ENCODE measurements at places on chromosomes 12 and 14.
A peak's percentile ranks its signal among the peaks of the same experiment; 100 is the strongest.

GRCh38 chr14:68239988-68240771 is 420.6 kb downstream of the RAD51B start:
- no peak for DNase-seq

DNA sequence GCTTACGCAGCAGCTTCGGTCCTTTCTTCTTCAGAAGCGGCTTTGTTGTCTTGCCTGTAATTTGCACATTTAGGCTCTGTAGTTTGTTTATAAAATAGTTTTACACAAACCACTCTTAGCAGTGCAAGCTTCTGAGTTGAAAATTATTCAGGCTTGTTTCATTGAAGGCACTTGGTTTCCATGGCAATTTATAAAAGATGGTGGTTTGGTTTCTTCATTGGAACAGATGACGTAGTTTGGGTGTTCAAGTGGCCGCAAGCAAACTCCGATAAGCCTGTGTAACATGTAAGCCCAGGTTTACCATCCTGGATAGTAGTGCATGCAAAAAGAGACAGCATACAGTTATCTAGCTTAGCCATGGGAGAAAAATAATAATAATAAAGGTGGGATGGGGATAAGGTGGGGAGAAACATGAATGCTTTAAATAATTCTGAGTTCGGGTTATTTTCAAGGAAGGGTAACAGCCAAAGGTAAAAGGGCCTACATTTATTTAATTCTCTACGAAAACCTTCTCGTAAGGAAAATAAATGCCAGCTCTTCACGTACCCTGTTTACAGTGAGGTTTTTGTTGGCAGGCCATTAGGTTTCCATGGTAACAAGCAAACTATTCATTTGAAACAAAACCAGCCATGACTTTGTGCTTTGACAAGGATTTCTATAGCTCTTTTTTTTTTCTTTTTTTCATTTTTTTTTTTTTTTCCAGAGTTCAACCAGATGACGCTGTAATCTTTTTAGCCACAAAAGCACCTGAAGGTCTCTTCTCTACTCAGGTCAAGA is 189.6 kb upstream of the RPL10L start:
- DNase-seq: no peak

DNA sequence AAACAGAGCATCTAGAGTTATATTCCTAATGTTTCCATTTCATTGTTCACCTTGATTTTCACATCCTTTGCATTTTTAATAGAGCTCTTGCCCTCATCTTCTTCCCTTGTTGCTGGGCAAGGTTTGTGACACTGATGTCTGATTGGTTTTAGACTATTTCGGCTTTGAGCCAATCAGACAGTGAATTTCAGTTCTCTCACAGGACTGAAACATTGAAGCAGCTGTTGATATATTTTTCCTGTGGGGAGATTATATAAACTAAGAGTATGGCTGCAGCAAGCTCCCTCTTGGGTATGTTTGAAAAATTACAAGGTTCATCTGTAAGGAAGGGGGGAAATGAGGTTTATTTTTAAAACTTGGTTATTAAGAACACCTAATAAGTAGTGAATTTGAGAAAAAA is 51.2 kb downstream of the ATF7IP start:
- DNase-seq: no peak

DNA sequence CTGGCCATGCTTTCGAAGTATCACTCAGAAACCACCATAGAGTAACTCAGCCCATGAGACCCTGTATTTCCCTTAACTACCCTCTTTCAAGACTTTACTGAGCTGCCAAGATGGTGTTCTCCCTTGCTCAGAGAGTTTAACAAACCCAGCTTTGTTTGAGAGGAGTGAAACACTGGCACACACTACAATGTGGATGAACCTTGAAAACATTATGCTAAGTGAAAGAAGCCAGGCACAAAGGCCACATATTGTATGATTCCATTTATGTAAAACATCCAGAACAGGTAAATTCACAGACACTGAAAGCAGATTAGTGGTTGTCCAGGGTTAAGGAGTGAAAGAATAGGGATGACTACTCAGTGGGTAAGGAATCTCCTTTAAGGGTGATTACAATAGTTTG is 18.9 kb downstream of the SERPINA3 start:
- no peak for DNase-seq

DNA sequence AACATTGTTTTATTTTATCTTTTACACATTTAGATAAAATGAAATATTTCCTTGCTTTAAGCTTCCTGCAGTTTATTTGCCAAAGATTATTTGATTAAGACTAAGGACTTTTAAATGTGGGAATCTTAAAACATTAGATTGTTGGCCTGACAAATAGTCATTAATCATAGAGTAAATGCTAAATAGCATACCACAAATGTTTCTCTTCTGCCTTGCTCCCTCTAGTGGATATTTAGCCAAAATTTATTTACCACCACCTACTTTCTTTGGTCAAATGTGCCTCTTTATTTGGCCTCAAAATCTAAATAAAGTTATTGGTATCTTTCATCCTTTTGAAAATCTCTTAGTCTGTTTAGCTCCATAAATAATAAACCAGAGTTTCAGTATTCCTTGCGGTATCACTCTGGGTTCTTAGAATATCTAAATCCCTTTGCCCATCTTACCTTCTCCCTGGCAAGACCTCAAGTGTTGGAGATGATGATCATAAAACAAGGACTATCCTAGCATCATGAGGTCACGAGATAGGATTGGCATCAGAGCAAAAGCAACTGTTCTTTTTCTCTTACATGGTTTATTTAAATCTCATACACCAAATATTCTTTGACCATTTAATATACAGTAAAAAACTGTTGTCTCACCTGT is 150.6 kb upstream of the AEBP2 start:
- DNase-seq: no peak

- no peak for DNase-seq
Measured at GRCh38 chr14:104676130-104676693, 13.2 kb upstream of the INF2 start.

GRCh38 chr14:95018821-95019220 is 138.5 kb downstream of the DICER1 start:
- no peak for DNase-seq

DNA sequence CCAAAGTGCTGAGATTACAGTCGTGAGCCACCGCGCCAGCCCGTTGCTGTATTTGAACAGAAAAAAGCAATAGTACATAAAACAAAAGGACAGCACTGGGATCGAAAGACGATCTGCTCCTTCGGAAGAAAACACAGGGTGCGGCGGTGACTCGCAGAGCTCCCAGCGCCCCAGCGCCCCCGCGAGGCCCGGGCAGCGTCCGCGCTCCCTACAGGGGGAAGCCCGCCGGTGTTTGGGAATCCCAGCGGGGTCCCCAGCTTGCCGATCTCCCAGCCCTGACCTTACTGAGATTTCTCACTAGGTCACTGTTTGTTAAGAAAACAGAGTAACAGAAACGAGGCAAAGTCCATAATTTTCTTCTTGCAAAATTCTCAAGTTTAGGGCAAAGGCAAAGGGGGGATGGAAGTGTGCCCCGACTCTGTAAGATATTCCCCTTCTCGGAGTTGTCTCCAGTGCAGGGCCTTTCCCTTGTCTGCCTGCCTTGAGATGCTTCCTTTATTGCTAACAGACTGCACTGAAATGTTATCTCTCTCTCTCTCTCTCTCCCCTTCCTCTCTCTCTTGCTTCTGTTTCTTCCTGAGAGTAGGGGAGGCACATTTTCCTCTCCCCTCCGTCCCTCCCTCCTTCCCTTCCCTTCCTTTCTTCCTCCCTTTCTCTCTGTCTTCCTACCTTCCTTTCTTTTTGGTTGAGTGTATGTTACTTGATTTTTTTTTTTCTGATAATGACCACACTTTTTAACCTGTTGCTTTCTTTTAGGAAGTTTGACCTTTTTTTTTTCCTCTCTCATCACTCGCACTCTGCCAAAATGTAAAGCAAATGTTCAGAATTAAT is 91.9 kb downstream of the TMEM30B start:
- DNase-seq: peak; percentile 30

- DNase-seq: no peak
Measured at GRCh38 chr12:62737188-62737587, 197.8 kb downstream of the PPM1H start.

- no peak for DNase-seq
Measured at GRCh38 chr12:123126294-123127181, 24.4 kb downstream of the PITPNM2 start.

- DNase-seq: no peak
Measured at GRCh38 chr12:105321125-105321524, 9.4 kb upstream of the C12orf75 start.

- DNase-seq: no peak
Measured at GRCh38 chr14:38079268-38079667, 128.4 kb upstream of the SSTR1 start.

GRCh38 chr14:75334549-75335051 is 56.0 kb downstream of the FOS start:
- no peak for DNase-seq

GRCh38 chr12:117092886-117093285 is 6.3 kb downstream of the TESC start:
- no peak for DNase-seq

DNA sequence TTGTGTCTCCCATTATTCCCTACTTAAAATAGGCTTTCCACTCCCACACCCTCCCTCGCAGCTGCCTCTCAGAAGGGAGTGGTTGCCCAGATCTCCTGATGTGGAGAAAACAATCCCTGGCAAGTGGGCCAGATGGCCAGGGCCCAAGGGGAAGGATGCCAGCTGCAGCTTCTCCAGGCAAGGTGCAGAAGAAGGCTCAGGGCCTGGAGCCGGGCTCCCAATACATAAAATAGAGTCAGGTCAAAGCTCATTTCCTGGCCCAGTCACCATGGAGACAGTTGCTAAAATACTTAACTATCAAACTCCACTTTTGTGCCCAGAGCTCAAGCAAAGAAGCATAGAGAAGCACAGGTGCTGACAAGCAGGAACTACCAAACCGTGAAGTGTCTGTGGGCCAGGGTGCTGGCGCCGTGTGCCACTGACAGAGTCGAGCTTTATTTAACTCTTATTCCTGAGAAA is 45.7 kb upstream of the ITPR2 start:
- peak; percentile 33 for DNase-seq

- no peak for DNase-seq
Measured at GRCh38 chr12:15931590-15932053, 20.5 kb downstream of the DERA start.

- no peak for DNase-seq
Measured at GRCh38 chr12:67885375-67886169, 103.7 kb upstream of the IFNG-AS1 start.

DNA sequence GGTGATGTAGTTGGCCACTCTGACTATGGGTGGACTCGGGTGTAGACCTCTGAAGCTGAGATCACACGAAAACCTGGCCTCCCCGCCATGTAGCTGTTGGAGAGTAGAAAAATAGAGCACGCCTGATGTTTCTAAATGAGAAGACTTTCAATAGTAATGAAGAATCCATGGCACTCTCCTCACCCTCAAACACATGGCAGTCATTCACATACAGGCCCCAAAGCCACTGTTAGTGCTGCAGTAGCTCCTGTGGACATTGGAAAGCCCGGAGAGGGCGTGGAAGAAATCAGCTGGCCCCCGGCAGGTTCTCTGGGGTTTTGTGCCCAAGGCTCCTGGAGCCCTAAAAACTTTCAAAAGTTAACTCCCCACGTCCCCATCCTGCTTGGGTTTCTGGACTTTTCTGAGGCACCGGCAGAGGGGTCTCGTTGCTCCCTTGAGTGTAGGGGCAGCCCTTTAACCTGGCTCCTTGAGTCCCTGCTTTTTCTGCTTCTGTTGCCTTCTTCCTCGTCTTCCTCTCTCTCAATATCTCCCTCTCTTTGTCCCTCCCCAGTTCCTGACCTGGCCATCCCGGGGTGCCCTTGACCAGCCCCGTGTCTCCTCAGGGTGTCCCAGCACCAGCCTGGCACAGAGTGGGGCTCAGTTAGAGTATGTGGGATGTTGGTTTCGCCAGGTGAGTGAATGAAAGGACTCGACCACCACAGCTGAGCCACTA is 8.3 kb downstream of the MEG3 start:
- no peak for DNase-seq

GRCh38 chr12:122399254-122399591 is 23.2 kb downstream of the CLIP1 start:
- no peak for DNase-seq

DNA sequence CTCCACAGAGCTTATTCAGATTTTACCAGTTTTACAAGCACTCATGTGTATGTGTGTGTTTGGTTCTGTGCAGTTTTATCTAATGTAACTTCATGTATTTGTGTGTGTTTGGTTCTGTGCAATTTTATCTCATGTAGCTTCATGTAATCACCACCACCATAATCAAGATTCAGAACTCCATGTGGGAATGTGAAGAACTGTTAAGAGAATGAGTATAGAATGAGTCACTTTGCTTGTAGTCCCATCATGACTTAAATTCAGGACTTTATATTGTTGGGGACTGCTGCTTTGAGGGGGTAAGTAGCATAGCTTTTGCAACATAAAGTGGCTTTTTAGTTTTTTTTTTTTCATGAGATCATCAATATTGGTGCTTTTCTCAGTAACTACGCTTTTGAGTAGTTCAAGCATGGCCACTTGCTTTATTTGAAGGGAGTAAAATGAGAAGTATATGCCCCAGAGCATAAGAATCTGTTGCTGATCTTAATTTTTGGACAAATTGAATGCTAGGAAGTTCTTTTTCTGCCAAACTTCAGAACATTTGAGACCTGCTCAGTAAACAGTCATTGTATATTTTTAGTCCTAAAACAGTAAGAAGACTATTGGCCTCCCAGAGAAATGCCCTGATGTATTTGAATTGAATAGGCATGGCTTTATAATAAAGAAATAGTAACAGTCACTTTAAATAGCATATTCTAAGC is 28.8 kb downstream of the PROX2 start:
- DNase-seq: no peak

DNA sequence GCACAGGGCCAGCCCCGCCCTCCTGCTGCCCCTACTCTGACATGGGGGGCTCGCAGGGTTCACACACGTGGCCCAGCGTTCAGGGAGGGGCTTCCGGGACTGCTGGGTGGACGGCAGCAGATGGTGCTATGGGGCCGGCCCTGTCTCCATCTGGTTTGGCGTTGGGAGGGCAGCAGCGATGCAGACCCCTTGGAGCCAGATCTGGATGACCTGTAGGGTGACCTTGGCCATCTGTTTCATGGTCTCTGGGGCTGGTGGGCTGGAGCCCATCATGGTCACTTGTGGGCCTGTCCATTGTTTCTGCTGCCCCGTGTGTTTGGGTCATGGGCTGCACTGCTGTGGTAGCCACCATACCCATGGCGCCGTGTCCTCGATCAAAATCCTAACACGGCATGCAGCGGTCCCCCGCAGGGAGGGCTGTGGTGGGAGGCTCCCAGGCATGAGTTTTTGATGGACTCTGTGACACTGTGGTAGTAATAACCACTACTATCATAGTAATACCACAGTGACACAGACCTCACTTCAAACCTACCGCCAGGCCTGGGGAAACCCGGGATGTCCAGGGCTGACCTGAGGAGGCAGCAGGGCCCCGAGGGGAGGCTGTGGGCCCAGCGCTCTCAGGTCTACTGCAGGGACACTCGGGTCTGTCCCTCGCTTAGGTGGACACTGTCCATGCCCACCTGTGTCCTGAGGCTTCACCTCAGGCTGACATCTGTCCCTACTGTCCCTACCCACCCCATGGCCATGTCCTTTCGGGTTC is 359.4 kb downstream of the TMEM121 start:
- DNase-seq: no peak
